ENCODE measurements at places on chromosomes 16 and 17.

DNA sequence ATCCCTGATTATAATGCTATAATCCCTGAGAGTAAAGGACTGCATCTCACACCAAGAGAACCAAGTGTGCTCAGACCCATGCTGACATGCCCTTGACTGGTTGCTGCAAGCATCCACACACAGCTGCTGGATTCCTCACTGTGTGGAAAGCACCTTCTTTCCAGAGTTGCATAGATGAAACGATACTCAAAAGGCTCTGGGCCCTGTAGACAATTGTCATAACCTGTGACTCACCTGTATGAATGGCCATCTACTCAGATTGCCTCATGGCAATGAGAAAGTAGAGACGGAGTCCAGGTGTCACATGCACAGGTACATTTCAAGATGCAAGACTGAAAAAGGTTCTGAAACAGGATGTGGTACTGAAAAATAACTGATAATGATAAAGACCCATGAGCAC lies 58.1 kb downstream of the MPHOSPH6 start:
- no peak for DNase-seq
- no peak overlapping the region for H3K4me3 ChIP-seq
- H3K36me3 ChIP-seq: no peaks in the 10 kb centered on the region
- H3K27ac ChIP-seq: no peak overlapping the region
- no peaks in the 10 kb centered on the region for H3K4me1 ChIP-seq

DNA sequence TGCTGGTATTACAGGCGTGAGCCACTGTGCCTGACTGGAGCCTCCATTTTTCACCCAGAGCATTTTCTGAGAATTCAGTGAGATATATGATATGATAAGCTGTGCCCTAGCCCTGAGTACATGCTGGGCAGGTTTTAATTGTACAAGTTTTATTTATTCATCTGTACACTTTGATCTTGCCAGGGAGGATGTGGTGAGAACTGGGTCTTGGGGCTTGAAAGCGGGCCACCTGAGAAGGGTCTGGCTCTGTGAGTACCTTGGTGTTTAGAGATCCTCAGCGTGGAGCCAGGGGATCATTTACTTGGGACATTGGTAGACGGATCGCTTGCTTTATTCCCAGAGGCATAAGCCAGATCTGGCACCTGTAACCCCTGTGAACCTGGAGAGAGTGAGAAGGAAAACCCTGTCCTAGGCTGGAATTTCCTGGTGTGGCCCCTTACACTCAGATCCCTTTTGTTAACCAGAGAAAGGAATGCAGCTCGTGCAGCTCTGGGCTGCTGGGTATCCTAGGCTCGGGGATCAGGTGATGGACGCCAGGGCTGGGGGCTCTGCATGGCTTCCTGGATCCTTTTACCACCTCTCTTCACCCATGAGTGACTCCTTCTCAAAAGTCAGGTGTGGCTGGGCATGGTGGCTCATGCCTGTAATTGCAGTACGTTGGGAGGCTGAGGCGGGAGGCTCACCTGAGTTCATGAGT lies 91.9 kb downstream of the ABCC1 start:
- H3K27me3 ChIP-seq: no peaks in the 10 kb centered on the region
- no peak for DNase-seq
- no peaks in the 10 kb centered on the region for H3K4me1 ChIP-seq
- H3K4me3 ChIP-seq: no peak overlapping the region
- H3K36me3 ChIP-seq: peaks cover 72% of the 10 kb centered on the region

GRCh38 chr16:86975445-86975844 lies 341.7 kb downstream of the C16orf95 start:
- H3K36me3 ChIP-seq: no peaks in the 10 kb centered on the region
- DNase-seq: peak; percentile 82
- no peaks in the 10 kb centered on the region for H3K4me1 ChIP-seq
- peak overlapping the region; percentile 54 for H3K27ac ChIP-seq
- H3K4me3 ChIP-seq: no peak overlapping the region

DNA sequence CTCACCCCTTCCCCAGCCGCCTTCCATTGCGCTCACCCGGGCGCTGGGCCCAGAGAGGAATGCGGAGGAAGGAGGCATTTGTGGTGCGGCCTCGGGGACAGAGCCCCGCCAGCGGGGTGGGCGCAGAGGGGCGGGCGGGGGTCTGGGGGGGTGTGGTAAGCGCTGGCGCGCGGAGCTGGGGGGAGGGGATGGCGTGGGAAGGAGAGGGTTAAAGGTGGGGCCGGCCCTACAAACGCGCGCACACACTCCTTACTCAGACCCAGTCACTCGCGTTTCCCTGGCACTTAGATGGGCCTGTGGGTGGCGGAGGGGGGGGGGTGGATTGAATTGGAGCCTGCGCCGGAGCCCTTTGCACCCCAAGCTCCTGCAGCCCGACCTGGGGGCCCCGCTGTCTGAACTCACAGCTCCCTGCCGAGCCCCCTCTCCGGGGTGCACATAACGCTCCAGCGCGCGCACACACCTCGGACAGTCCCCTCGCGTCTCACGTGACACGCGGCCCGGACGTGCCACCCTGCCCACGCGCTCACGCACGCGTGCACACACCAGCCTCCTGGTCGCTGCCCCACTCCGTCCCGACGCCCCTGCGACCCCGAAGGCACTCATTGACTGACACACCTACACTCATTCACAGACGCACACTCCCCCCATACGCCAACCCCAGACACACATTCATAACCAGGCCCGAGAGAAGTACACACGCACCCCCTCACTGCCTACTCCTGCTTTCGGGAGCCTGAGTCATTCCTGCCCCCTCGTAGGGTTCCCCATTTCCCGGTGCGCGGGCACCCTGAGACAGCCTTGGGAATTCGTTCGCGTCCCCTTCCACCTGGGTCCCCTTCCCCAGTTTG lies 844 bp downstream of the TBKBP1 start:
- H3K4me1 ChIP-seq: peaks cover 10% of the 10 kb centered on the region
- no peaks in the 10 kb centered on the region for H3K36me3 ChIP-seq
- H3K27me3 ChIP-seq: no peaks in the 10 kb centered on the region

- no peak for DNase-seq
- H3K27me3 ChIP-seq: no peaks in the 10 kb centered on the region
- no peak overlapping the region for H3K27ac ChIP-seq
- no peak overlapping the region for H3K4me3 ChIP-seq
- no peaks in the 10 kb centered on the region for H3K4me1 ChIP-seq
Measured at GRCh38 chr16:3118204-3118790, 5.9 kb downstream of the ZNF205 start.

DNA sequence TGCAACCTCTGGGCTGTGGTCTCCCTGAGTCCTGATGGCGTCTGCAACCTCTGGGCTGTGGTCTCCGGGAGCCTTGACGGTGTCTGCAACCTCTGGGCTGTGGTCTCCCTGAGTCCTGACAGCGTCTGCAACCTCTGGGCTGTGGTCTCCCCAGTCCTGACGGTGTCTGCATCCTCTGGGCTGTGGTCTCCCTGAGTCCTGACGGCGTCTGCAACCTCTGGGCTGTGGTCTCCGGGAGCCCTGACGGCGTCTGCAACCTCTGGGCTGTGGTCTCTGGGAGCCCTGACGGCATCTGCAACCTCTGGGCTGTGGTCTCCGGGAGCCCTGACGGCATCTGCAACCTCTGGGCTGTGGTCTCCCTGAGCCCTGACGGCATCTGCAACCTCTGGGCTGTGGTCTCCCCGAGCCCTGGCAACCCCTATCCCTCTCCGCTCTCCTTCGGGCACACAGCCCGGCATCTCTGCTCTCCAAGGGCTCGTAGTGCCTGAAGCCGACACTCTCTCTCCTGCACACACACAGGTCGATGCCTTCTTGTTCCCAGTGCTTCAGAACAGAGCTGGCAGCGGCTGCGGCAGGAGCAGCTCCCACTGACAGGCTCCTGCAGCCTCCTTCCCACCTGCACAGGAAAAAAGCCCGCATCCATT lies 45.6 kb downstream of the METRNL start:
- no peak overlapping the region for H3K4me3 ChIP-seq
- no peak overlapping the region for H3K27ac ChIP-seq
- H3K36me3 ChIP-seq: no peaks in the 10 kb centered on the region
- H3K4me1 ChIP-seq: no peaks in the 10 kb centered on the region
- H3K27me3 ChIP-seq: no peaks in the 10 kb centered on the region

GRCh38 chr16:77790009-77790372 lies 1.6 kb downstream of the VAT1L start:
- no peaks in the 10 kb centered on the region for H3K36me3 ChIP-seq
- H3K4me1 ChIP-seq: no peaks in the 10 kb centered on the region
- peak overlapping the region; percentile 80 for H3K4me3 ChIP-seq

- no peaks in the 10 kb centered on the region for H3K36me3 ChIP-seq
- no peak for DNase-seq
- H3K4me1 ChIP-seq: peaks cover 8% of the 10 kb centered on the region
- peak overlapping the region; percentile 11 for H3K27ac ChIP-seq
Measured at GRCh38 chr17:74760404-74761105, 12.1 kb downstream of the NHERF1 start.

All from ascending aorta (tissue), 2 donors.